ENCODE measurements at places on chromosomes 3 and 15.

- DNase-seq = no peak
These were observed 19.7 kb downstream of the SPSB4 start for GRCh38 chr3:141070727-141071357.

- DNase-seq = no peak
These were observed 264.8 kb upstream of the ZPLD1 start for GRCh38 chr3:102169915-102170479.

DNA sequence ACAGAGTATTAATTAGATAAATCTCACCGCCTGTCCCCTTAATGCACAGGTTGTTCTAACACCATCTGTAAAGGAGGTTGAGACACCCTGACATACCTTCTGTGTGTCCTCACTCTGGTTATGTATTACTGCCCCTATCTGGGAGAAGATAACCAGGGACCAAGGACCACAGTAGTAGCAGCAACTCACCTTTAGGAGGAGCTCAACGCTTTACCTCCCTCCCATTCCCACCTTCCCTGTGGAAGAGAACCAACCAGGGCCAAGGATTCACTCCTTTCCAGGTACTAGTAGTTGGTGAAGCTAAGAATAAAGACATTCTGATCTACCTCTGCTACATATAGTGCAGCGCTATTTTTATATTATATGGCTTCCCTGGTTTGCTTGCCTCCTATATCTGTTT lies 232.6 kb downstream of the MEX3B start:
- no peak for DNase-seq

GRCh38 chr3:62986061-62986460 lies 110.8 kb upstream of the CADPS start:
- no peak for DNase-seq

DNA sequence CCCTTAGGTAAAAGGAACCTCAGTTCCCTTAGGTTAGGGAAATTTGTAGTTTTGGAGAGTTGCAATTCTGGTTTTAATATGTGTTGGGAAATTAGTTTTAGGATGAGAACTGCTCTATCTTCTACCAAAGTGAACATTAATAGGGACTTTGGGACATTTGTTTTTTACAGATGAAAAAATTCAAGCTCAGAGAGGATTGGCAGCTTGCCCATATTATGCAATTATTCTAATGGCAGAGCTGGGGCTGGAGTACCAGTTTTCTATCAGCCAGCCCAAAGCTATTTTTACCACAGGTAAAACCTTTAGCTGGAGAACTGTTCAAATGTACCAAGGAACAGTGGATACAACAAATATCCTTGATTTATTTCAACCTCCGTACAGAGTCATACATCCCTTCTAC lies 127.0 kb downstream of the CPNE4 start:
- no peak for DNase-seq

DNA sequence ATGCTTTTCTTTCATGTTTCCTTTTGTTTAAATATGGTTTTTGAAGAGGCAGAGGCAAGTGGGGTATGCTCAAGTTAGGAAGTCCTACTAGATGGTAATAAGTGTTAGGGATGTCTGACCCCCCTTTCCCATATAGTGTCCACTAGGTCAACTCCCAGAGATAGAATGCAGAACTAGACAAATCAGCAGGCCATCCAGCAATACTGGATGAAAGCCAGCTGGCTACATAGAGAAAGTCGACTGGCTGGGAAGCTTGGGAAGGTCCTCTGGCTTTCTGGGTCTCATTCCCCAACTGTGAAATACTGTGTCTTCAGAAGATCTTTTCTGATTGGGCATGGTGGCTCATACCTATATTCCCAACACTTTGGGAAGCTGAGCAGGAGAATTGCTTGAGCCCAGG lies 113.8 kb downstream of the SNRK start:
- DNase-seq = no peak

DNA sequence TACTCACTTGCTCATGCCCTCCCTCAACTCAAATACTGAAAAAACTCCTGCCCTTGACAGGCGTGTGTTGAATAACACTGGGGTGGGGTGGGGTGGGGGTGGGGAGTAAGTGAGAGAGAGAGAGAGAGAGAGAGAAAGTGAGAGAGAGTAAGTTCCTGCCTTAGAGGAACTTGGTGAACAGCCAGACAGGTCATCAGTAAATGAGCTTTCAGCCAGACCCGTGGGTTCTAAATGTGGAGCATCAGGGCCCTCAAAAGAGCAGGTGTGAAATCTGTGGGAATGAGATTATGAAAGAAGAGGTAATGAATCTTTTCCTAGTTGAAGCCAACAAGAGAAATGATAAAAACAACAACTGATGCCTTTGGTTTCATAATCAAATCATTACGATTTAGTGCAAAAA lies 134.4 kb upstream of the FAM3D start:
- no peak for DNase-seq

DNA sequence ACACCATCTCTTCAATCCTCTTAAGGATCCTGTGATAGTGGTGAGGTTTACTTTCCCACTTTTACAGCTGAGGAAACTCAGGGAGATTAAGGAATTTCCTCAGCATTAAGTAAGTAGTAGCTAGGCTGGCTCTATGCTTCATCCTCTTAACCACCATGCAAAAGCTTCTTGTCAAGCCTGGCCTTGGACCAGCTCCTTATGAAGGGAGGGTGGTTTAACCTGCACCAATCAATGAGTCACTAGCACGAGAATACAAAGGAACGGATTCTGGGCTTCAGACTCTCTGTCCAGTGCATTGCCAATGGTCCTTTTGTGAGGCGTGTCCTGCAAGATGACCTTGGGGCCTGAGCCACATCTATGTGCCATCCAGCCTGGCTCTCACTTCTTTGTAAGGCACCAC lies 202.0 kb upstream of the CFAP20DC start:
- no peak for DNase-seq

GRCh38 chr3:51949121-51949520 lies 6.1 kb upstream of the GPR62 start:
- DNase-seq = no peak

Data from fibroblast of skin of left biceps (primary cell).